ENCODE measurements at places on chromosomes 12 and 14.

DNA sequence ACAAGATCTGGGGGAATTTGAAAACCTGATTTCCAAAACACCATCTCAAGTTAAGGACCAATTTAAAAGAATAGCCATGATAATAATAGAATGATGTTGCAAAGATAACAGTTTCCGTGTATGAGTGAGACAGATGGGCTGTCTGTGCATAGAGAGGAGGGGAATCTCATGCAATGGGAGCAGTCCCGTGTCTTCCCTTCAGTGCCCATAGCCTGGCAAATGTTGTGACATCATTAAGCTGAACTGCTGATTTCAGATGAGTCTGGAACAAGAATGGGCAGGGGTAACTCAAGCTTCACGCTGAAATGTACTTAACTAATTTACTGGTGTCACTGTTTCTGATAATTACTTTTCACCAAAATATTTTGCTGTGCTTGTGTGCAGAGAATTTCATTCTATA, 454.0 kb downstream of the FOXG1 start:
- no peak for DNase-seq

GRCh38 chr12:18864900-18865561, 127.1 kb downstream of the CAPZA3 start:
- no peak for DNase-seq

DNA sequence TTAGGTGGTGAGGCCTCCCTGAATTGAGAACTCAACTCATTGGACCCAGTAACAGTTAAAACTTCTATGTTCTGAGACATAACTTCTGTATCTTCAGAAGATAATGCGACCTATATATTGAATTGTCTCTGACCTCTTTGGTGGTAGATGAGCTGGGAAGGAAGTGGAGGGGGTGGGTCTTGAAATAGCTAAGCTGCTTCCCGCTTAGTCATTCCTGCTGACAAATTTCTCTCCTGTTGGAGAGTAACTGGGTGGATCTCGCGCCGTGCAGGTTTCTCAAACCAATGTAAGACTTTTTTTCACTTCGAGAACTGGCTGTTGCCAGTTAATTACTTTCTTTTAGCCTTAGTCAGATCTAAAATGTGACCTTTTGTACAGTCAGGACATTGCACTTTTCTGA, 100.8 kb downstream of the PPHLN1 start:
- no peak for DNase-seq

DNA sequence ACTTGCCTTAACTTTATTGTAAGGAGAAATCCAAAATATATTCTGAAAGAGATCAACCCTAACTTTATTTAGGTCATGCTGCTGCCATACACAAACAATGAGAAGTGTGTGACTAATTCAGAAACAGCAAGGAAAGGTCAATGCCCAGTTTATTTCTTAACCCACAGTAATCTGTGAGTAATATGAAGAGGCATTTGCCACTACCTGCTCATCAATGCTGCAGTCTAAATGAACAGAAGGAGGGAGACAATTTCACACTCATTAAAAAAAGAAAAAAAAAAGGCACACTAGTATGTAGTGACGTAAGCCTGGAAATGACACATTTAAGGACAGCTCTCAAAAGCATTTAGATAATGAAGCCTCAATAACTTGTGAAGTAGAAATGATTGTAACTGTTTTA, 90.5 kb upstream of the FOXN3 start:
- DNase-seq, result no peak

DNA sequence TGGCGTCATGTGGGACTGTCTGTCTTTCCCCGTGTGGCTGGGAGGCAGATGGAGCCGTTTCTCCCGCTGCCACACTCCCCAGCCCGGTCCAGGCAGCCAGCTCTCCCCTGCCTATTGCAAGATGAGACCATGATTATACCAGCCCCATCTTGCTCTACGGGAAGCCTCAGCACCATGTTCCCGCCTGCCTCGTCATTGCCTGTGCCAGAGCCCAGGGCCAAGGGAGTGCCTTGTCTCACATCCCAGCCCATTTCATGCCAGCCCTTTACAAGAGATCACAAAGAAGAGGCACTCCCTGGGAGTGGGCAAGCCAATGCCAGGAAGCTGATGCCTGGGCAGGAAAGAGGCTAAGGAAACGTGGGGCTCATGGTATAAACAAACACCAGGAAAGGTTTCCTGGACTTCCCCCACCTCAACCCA, 23.9 kb downstream of the GPR68 start:
- DNase-seq, result no peak

GRCh38 chr12:68896881-68897540, 36.0 kb downstream of the CPM start:
- no peak for DNase-seq

- no peak for DNase-seq
Observed at GRCh38 chr14:95370076-95370475, 50.4 kb upstream of the CLMN start.

DNA sequence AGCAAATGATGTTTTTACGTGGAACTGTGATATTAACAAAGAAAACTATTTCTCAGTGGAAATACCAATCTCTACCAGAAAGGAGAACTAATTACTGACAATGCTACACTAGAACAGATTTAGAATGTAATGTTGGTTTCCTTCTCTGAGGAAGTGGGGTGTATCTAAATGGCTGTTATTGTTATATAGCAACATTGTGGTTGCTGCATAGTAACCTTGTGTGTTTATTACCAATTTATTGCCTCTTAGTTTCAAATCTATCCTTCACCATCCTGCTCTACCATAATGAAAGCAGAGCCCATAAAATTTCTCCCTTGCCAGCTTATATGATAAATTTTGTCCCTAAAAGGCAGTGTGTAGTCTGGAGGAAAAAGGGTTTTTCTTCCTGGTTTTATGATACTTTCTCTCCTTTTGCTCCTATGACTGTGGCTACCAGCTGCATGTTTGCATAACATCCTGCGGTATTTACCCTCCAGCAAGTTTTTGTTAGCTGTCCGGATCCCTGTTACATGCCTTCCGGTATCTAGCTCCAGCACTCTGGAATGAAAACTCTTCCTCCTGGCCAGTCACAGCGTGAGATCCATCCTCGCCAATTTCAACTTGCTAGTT, 5.7 kb upstream of the KLRK1 start:
- no peak for DNase-seq

- DNase-seq, result no peak
Observed at GRCh38 chr12:82698708-82699564, 12.2 kb downstream of the TMTC2 start.

GRCh38 chr12:6791931-6792520, 2.7 kb downstream of the CD4 start:
- DNase-seq, result no peak

DNA sequence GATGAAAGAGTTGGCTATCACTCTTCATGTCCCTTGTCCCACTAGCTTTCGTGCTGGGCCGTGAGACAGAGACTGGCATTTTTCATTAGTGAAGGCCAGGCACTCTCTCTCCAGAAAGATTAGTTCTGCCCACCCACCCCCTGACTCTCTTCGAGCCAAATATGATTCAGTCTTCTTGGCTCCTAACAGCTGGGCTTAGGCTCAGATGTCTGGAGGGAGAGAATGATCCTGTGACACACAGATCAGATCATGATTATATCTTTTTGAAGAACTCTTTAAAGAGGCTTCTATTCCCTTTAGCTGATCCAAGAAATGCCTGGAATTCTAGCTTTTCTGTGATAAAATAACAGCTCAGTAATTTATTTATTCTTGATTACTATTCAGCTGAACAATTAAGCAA, 5.2 kb upstream of the GNG2 start:
- no peak for DNase-seq

- no peak for DNase-seq
Observed at GRCh38 chr12:91053951-91054715, 3.7 kb downstream of the KERA start.

- no peak for DNase-seq
Observed at GRCh38 chr14:63992858-63993257, 140.1 kb downstream of the SYNE2 start.

GRCh38 chr12:32365473-32366064, 33.8 kb upstream of the FGD4 start:
- no peak for DNase-seq

- DNase-seq, result no peak
Observed at GRCh38 chr12:58349161-58349560, 407.8 kb downstream of the ATP23 start.

DNA sequence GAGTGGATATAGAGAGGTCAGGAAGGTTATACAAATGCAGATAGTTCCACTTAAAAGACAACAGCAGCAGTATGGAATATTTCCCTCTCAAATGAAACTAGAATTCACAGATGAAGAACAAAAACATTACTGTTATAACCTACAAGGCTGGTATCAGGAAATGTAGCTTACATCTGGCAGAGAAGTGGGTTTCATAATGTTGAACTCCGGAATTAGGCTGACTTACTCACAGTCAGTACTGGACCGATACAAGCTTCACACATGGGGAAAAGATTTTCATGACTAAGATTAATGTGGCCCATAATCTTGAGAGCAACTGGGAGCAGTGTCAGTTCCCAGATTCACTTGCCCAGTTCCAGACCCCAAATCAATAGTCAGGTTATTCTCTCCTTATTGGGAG, 353.9 kb downstream of the DUSP6 start:
- no peak for DNase-seq
